Common myeloid progenitor, CD34-positive (primary cell): ENCODE measurements at places on chromosomes 1 and 21.

DNA sequence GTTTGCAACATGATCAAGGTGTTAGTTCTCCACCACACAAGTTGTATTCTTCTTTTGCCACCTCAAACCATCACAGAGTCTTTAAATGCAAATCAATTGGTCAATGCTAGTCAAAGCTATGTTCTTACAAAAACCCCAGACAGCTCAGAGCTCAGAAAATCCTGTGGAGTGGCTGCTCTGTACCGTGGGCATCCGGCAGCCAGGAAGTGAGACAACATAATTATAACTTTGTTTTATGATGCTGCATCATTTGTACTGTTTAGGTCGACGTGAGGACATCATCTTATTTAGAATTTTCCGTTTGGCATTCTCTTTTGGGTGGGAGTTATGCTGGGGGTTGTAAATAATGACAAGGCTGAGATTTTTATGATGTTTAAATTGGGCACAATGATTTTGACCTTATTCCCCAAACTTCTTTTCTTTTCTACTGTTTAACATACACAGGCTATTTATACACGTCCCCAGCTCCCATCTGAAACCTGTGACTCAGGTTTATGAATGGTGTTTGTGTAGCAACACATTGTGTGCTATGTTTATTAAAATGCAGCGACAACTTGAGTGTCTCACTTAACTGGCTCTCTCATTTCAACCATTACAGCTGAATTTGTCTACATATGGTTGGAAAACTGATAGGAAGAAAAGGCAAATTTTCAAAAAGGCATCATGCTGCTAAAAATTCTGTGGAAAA, 124.0 kb downstream of the CNIH3 start:
- no peak for DNase-seq

- no peak for DNase-seq
Measured at GRCh38 chr1:42348498-42348897, 13.5 kb upstream of the FOXJ3 start.

DNA sequence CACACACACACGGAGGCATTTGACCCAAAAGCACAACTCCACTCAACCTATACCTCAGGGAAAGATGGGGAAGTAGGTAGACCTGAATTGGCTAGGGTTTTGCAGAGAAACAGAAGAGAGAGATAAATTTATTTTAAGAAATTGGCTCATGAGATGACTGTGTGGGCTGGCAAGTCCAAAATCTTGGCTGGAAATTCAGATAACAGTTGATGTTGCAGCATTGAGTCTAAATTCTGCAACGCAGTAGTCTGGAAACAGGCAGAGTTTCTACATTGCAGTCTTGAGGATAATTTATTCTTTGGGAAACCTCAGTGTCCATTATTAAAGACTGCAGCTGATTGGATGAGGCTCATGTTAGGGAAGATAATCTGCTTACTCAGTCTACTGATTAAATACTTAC, 4.3 kb upstream of the LCE2B start:
- no peak for DNase-seq

DNA sequence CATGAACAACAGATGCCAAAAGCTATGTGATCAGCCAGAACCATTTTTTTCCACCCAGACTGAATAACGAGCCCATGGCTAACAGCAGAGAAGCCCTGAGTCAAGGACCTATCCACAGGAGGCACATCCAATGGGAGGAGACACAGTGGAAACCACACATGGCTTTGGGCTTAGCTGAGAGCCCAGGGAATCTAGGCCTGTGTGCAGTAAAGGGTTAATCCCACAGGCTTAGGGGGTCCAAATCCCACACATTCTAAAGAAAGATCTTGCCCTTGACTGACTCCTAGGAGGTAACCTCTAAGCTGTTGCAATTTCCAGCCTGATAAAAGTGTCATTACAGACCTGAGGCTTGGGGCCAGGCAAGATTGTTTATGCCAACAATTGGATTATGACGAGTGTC, 194.5 kb downstream of the DSCAM start:
- DNase-seq, result no peak

GRCh38 chr21:44579833-44580144, 615 bp downstream of the KRTAP10-5 start:
- no peak for DNase-seq

DNA sequence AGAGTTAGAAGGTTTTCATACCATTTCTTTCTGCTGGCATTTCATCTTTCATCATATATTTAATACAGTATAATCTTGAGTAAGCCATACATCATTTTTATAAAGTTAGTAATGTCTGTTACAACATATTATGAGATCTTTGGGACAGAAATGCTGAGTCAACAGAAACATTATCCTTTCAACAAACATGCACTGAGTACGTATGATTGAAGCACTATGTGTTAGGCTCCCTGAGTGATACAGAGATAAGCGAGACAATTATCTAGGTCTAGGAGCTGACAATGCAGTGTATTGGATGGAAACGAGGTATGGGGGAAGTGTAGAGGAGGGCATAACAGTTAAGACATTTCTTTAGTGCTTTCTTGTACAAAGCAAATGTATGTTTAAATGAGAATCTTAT, 19.7 kb upstream of the GPR52 start:
- DNase-seq, result no peak

- no peak for DNase-seq
Measured at GRCh38 chr1:3807769-3808168, 11.5 kb upstream of the LRRC47 start.

DNA sequence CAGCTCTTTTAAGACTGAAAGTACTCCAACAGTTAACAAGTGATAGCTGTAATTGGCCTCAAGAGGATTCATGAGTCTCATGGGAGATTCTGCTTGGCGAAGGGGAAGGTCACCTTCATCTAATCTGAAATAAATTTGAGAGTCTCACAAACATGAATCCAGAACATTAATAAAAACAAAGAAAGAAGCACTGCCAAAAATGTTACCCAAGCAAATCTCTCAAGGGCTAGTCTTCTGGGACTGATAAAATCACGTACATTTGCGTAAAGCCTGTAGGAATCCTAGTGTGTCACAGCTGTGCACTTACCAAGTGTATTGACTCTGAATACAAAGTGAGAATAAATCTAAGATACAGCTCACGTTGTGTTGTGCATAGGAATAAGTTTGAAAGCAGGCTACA, 21.2 kb upstream of the NUF2 start:
- no peak for DNase-seq

DNA sequence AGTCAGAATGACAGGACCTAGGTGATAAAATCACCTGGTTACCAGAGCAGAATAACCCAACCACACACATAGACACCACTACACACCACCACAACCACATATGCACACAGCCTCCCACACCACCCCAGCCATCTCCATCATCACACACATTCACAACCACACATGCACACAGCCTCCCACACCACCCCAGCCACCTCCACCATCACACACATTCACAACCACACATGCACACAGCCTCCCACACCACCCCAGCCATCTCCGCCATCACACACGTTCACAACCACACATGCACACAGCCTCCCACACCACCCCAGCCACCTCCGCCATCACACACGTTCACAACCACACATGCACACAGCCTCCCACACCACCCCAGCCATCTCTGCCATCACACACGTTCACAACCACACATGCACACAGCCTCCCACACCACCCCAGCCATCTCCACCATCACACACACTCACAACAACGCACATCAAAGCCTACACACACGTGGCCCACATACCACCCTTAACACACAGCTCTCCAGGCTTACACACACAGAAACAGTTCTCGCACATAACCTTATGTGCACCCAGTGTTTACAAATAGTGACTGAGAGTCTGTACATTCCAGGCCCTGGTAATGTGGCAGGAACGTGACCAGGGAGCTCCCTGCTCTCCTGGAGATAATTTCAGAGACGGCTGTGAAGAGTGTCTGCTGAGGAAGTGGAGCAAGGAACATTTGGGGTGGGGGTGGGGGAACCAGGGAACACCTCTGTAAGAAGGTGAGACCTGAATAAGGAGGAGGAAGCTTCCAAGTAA, 3.3 kb upstream of the GJB3 start:
- DNase-seq, result no peak

DNA sequence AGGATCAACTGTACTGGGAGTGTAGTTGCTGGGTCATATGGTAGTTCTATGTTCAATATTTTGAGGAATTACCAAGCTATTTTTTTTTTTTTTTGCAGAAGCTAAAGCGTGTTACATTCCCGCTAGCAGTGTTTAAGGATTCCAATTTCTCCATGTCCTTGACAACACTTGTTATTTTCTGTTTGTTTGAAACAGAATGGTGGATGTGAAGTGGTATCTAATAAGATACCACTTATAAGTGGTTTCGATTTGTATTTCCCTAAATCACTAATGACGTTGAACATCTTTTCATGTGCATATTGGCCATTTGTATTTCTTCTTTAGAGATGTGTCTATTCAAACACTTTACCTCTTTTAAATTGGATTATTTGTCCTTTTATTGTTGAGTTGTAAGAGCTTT, 112.2 kb downstream of the DISP1 start:
- DNase-seq, result no peak

DNA sequence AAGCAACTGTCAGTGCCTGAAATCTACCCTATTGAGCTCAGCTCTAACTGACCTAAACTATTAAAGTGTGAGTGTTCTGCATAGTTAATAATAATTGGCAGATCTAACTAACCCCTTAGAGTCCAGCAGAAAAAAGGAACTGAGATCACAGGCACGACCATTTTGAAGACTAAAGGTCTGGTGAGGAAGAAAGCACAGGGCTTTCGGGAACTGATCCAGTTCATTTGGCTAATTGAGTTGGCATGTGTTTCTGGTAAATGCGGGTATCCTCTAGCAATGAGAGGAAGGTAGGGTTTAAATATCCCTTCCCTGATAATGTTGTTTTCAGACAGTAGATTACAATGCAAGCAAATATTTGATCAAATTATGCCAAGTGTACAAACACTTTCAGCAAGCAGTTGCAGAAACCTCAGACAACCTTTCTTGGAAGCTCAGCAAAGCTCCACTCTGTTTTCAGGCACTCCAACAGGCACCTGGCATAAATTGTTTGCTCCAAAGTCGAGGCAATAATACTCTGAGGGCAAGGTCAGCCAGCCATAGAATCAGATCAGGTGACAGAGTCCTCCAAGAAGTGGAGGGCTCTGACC, 100.8 kb downstream of the KCNK1 start:
- DNase-seq, result no peak

DNA sequence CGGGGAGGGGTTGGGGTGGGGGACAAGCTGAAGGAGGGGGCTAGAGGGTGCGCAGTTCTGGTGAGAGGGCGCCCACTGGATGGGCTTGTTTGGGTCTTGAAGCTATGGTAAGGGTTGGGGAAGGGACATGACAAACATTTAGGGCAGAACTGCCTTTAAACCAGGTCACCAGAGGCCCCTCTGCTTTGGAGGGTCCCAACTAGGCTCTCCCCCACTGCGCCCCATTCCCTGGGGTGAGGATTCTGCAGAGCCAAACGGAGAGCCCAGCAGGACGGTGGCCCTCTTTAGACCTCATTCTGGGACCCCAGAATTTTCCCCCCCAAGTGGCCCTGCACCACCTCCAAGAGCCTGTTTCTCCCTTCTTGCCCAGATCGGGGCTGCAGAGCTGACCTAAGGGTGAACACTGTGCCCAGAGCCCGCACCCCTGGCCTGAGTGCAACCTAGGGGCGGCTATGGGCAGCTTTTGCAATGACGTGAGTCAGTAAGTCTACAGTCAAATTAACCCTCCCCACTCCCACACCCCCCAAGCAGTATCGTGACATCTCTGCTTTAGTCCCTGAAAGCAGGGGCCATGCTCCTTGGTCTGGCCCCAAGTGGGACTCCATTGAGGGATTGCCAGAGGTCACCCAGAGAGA, 593.8 kb downstream of the MATN1 start:
- no peak for DNase-seq

DNA sequence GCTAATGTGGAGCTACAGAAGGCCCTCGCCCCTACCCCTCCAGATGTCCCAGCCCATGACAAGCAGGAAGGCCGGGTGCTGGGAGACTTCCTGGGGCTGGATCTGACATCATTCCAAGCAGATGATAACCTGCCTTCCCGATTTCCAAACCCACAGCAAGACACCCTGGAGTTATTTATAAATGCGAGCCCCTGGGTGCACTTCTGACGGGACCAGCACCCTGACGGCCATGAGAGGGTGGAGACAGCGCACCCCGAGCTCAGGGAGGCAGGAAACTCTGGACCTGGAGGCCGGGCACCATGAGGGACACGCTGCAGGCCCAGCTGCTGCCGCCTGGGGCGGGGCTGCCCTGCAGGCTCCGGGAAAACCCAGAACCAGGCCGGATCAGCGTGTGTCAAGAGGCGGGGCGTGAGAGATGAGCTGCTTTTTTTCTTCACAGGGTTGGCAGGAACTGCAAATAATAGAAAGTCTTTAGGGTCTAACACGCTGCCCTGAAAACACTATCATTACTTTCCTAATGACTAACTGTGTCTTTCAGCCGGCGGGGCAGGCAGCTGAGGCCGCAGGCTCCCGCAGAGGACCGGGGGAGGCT, 2.5 kb upstream of the PCBP3 start:
- DNase-seq, result no peak

GRCh38 chr1:24930260-24931145, at the start of gene RUNX3:
Gene RUNX3, minus strand, starts transcription at chr1:24930276. Its CDS starts 408 bp downstream, at chr1:24929868.
- peak; percentile 93 for DNase-seq

DNA sequence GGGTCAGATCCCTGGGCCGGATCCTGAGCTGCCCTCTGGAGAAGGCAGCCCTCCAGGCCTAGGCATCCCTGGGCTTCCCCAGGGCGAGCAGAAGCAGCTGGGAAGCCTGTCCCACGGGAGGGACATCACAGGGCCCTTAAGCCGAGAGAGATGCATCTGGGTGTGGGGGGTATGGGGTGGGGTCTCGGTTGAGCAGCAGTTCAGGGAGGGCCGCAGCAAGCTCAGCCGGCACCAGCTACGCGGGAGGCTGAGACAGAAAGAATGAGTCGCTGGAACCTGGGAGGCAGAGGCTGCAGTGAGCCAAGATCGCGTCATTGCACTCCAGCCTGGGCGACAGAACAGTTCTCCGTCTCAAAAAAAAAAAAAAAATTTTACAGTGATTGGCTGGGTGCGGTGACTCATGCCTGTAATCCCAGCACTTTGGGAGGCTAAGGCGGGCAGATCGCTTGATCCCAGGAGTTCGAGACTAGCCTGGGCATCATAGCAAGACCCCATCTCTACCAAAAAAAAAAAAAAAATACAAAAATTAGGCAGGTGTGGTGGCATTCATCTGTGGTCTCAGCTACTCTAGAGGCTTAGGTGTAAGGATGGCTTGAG, 37.7 kb downstream of the RRP1 start:
- DNase-seq, result no peak

GRCh38 chr1:214637722-214638458, 34.9 kb downstream of the CENPF start:
- DNase-seq, result peak; percentile 39

GRCh38 chr1:216553040-216553439, 129.8 kb upstream of the USH2A start:
- no peak for DNase-seq

GRCh38 chr1:211684791-211685190, 9.4 kb upstream of the NEK2 start:
- no peak for DNase-seq

GRCh38 chr1:6117064-6117463, 63.1 kb downstream of the CHD5 start:
- DNase-seq, result no peak

DNA sequence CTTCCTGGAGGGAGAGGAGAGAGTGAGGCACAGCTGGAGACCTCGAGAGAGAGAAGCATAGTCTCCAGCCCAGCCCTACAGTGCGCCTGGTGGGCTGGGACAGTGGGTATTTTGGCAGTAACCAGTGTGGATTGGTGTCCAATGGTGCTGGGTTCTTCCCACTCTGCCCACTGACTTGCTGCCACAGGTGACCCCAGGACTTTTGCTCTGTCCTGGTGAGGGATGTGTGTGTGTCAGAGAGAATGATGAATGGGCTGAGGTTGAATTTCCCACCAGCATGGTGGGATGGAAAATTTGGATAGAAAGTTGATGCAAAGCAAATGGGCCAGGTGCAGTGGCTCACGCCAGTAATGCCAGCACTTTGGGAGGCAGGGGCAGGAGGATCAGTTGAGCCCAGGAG, 26.3 kb downstream of the SERINC2 start:
- no peak for DNase-seq

- peak; percentile 14 for DNase-seq
Measured at GRCh38 chr21:25350056-25350455, 257.2 kb downstream of the MRPL39 start.
